ENCODE measurements at places on chromosomes 11 and 22. TPM values are rescaled to one million over a fixed set of nuclear protein-coding genes. Genes with fewer than 3 reads are reported as not detected.

The PKDREJ gene
- polyA plus RNA-seq = not detected

The ACTN3 gene
- 111 TPM for polyA plus RNA-seq

The FADS2 gene
- polyA plus RNA-seq = 129 TPM

The C22orf42 gene
- not detected for polyA plus RNA-seq

GRCh38 chr11:122095681-122096262 is 20.2 kb downstream of the BLID start:
- peak; percentile 65 for DNase-seq

DNA sequence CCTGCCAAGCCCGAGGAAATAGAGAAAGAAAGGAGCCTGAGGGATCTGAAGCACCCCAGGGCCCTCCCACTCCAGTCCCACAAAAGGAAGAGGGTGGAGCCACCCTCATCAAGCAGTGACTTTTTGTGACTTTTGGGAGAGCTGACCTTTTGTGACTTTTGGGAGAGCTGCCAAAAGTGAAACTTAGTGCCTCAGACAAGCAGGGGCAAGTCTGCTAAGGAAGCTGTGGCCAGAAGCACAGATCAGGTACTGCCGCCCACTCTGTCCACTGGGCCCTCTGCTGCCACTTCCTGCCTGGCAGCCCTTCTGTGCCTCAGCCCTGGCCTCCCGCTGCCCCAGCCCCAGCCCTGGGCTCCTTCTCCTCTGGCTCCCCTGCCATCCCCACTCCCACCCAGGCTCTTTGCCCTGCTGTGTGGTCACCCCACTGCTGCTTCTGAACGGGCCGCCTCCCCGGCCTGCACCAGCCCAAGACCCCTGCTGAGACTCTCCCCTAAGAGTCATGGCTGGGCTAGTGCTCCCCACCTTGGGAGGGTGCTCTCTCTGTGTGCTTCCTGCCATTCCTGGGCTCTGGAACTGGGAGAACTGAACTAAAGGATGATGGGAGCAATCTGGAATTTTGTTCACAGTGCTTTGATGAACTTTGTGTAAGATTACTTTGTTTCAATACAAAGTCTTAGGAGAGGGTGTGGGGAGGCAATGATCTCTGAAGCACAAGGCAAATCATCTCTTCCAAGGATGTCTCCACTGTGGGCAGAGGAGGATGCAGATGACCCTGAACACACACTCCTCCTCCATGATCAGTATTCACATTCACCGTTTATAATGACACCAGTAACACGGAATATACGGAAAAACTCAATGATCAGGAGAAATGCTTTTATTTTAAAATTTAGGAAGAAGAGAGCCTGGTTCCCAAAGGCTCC is at the start of gene APOBEC3H:
APOBEC3H (plus strand) TSS at position 147 of the 923 bp plus-strand sequence. CDS start 3,035 bp downstream, outside the sequence.
- peak; percentile 24 for DNase-seq

- no peak for DNase-seq
These were observed 348.6 kb upstream of the ANO3 start for GRCh38 chr11:25983280-25983679.

- no peak for DNase-seq
These were observed 42.3 kb downstream of the DUSP8 start for GRCh38 chr11:1529774-1530173.

DNA sequence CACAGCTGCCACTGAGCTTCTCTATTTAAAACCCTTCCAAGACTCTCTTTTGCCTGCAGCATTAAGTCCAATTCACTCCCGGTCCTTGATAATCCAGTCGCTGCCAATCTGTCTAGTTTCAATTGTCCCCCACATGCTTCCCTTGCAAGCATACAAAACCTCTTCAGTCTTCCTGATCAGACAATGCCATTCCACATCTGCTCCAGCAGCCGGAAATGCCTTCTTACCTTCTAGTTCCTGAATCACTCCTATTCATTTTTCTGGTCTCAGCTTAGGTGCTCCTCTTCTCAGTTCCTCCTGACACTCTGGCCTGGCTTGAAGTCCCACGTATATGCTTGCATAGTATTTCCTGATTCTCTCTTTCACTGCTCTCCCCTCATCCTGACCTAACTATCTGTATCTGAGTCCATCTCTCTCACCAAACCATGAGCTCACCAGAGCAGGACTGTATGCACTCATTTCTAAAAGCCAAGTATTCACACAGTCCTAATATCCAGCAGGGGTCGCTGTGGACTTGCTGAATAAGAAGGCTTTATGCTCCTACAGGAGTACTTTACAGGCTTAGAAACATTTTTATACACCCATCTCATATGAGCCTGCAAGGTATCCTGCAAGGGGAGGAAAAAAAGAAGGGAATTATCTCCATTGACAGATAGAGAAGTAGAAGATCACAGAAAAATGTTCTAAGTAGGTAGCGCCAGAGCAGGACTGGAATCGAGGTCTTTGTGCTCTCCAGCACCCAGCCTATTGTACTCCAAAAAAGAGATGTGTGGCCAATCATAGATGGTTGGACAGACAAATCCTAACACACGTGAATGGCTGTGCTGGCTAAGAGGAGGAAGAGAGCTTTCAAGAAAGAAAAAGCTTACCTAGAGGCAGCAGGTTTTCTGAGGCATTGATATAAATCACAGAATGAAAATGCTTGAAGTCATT is 19.2 kb downstream of the XRRA1 start:
- peak; percentile 93 for DNase-seq
